SJCRH30 (cell line): ENCODE measurements at places on chromosomes 1 and 21.

GRCh38 chr1:247241691-247242090 lies 14.2 kb upstream of the VN1R5 start:
- DNase-seq = no peak

- DNase-seq = no peak
These were observed 88.1 kb downstream of the DMRTB1 start for GRCh38 chr1:53547231-53547790.

GRCh38 chr1:49060766-49061165 lies 284.1 kb upstream of the BEND5 start:
- no peak for DNase-seq

- no peak for DNase-seq
These were observed 1.1 kb downstream of the ZNF672 start for GRCh38 chr1:248839168-248839555.

- DNase-seq = no peak
These were observed 37.7 kb downstream of the CSMD2 start for GRCh38 chr1:34127006-34128000.

- peak; percentile 63 for DNase-seq
These were observed 7.0 kb upstream of the TRIM45 start for GRCh38 chr1:117128323-117129079.

GRCh38 chr1:220347654-220348175 lies 75.5 kb upstream of the RAB3GAP2 start:
- DNase-seq = no peak

- no peak for DNase-seq
These were observed 25.7 kb upstream of the KCNN3 start for GRCh38 chr1:154895798-154896197.

- no peak for DNase-seq
These were observed 4.2 kb downstream of the LRRC71 start for GRCh38 chr1:156924478-156925153.

DNA sequence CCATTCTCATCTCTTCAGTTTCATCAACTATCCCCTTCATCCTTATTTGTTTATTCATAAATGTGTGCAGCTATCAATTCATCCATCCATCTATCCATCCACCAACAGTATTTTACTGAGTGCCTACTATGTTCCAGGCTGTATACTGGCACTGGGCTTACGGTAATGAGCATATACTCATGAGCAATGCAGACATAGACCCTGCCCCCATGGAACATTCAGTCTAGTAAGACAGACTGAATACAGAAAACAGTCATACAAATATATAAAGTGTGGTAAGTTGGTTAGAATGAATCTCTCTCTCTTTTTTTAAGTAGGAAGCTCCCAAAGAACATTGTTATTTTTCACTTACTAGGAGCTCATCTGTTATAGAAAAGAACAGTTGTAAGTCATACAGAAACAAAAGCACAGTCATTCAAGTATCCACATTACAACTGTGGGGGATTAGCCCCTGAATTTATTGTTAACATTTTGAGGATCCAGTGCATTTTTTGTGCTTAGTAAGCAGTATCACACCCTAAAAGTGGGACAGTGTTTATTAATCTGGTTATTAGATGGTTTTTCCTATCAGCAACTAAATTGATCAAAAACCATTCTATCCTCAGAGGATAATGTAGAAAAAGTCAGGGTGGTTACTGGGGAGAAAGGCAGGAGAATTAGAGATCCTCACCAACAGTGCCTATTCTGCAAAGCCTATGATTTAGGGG lies 3.6 kb downstream of the SLC16A4 start:
- DNase-seq = no peak

- DNase-seq = peak; percentile 62
These were observed 286.9 kb upstream of the ADGRL2 start for GRCh38 chr1:81513796-81514354.

GRCh38 chr1:70462611-70463010 lies 51.5 kb downstream of the CTH start:
- no peak for DNase-seq

- DNase-seq = no peak
These were observed 120.7 kb upstream of the ZC3H11B start for GRCh38 chr1:219733511-219734174.

GRCh38 chr1:45687754-45688740 lies at the start of gene TMEM69:
Gene TMEM69 (plus strand): TSS chr1:45688181. CDS start chr1:45691069, 2,888 bp downstream.
- peak; percentile 87 for DNase-seq

DNA sequence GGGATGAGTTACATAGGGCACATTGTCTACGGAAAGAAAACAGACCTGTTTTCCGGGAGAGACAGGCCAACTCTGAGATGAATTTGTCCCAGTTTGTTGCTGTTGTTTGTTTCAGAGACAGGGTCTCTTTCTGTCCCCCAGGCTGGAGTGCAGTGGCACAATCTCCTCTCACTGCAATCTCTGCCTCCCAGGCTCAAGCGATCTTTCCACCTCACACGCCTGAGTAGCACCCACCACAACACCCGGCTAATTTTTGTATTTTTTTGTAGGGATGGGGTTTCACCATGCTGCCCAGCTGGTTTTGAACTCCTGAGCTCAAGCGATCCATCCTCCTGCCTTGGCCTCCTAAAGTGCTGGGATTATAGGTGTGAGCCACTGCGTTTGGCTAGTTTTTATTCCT lies 125.5 kb upstream of the ERRFI1 start:
- no peak for DNase-seq

- DNase-seq = no peak
These were observed 53.5 kb downstream of the NTNG1 start for GRCh38 chr1:107194380-107194779.
